Renal pelvis (tissue), 12 donors: ENCODE measurements at places on chromosomes 5 and 9.
A peak's percentile ranks its signal among the peaks of the same experiment; 100 is the strongest.

GRCh38 chr5:143644727-143645126 is 167.2 kb upstream of the HMHB1 start:
- DNase-seq, result no peak

GRCh38 chr9:19992556-19992955 is 203.7 kb upstream of the SLC24A2 start:
- DNase-seq, result no peak

- no peak for DNase-seq
Observed at GRCh38 chr5:57493034-57493433, 10.4 kb upstream of the ACTBL2 start.

DNA sequence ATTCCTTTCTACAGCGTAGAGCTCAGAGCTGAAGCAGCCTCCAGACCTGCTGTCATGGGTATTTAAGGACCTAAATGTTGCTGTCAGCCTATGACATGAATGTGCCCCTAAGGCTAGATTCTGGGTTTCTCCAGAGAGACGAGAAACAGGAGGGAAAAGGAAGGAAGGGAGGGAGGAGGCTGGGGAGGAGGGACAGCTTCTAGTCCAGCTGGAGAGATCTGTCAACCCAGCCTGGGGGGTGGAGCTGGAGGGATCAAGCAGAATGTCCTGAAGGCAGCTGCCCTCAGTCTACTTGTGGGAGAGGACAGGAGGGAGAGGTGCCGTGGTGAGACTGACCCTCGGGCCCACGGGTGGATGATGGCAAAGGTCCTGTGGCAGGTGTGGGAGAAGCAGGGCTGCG is 1.1 kb upstream of the DBH start:
- DNase-seq, result peak; percentile 33

GRCh38 chr9:113872485-113873143 is 3.5 kb upstream of the ZNF618 start:
- DNase-seq, result no peak

DNA sequence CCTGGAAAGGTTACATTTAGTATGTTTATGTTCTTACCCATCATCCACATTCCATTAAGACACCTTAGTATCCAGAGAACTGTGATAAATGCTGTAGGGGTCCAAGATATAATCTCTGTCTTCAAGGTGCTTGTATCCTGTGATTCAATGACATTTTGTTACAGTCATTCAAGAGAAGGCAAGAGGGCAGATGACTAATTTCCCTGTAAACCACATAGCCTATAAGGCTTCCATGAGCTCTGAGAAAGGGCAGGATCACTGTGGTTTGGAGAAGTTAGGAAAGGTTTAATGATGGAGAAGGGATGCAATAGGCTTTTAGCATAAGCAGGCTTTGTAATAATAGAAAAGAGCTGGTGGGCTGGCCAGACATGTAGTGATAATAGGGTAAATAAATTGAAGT is 40.0 kb downstream of the PAPPA start:
- DNase-seq, result no peak

DNA sequence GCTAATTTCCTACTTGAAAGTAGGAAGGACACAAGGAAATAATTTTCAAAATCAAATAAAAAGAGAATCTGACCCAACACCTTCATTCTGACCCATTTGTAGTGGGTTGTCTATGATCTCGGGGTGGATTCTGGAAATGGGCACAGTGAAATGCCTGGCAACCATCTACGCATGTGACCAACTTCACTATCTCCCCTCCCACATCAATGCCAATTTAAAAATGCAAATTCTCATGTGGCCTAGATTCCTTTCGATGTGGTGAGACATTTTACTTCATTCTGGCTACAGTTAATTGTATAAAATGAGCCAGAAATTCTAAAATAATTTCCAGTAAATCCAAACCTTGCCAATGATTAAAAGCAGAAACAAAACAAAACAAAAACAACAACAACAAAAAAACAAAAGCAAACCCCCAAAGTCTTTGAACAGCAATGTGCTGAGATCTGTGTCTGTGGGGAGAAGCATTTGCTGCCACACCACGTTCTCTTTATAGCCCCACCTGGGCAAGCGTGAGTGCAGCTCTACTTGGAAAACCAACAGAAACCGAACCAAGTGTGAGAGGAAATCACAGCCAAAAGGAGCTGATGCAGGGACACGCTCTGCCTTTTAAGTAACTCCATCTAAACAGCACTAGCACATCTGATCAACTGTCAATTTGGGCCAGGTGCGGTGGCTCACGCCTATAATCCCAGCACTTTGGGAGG is 59.0 kb downstream of the USP20 start:
- no peak for DNase-seq

DNA sequence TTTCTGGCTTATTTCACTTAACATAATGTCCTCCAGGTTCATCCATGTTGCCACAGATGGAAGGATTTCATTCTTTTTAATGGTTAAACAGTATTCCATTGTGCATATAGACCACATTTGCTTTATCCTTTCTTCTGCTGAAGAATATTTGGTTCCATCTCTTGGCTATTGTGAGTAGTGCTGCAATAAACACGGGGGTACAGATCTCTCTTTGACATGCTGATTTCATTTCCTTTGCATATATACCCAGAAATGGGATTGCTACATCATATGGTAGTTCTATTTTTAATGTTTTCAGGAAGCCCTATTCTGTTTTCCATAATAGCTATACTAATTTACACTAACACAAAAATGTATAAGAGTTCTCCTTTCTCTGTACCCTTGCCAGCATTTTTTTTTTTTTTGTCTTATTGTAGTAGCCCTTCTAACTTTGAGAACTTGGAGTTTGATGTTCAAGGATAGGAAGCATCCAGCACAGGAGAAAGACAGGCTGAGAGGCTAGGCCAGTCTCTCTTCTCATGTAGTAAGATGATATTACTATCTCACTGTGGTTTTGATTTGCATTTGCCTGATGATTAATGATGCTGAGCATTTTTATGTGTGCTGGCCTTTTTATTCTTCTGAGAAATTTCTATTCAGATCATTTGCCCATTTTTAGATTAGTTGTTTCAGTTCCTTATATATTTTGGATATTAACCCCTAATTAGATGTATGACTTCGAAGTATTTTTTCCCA is 592.2 kb upstream of the ZNF608 start:
- DNase-seq, result no peak

DNA sequence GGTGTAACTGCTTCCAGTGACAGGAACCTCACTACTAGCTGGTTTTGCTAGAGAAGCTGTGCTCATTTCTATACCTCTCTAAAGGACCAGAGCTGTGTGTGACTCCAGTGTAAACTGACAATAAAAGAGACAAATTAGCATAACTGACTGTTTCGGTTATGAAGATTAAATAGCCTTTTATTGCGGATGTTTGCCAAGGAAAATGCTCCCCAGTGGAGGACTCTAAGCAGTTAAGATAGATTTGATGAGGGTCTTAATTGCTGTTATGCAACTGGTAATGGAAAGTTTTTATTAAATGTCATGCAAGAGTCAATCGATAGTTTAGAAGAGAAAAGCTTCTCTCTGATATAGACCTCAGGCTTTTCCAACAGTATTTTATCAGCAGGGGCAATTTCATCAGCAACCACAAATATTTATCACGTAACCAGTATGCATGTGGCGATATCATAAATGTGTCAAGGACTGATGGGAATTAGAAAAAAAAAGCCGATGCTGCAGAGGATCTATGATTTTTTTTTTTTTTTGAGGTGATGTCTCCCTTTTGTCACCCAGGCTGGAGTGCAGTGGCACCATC is 275.2 kb upstream of the DMAC1 start:
- DNase-seq, result no peak

DNA sequence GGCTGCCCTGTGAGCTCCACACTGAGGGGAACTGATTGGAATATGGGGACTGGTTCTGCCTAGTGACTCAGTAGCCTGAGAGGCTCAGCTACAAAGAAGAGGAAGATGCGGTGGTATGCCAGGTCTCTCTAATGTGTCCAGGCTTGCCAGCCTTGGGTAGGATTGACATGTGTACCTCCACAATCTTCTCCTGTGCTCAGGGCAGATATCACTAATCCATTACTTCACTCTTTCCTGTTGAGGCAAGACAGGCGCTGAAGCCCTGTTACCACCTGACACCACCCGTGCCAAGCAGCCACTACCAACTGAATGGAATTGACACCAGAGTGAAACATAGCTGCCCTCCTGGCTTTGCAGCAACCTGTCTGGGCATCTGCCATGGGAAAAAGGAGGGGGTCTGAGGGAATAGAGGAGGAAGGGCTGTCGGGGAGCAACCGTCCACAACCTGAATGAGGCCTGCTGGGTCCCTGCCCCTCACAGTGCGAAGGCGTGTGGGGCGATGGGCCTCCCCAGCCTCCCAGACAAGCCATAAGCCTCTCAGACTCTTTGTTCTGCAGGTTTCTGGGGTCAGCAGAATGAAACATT is 114.7 kb upstream of the CXCL14 start:
- no peak for DNase-seq

GRCh38 chr5:113446358-113446927 is 11.7 kb upstream of the TSSK1B start:
- no peak for DNase-seq

GRCh38 chr9:128913995-128914772 is 6.6 kb upstream of the PHYHD1 start:
- no peak for DNase-seq

- DNase-seq, result no peak
Observed at GRCh38 chr9:73133022-73133651, 18.5 kb upstream of the ANXA1 start.

DNA sequence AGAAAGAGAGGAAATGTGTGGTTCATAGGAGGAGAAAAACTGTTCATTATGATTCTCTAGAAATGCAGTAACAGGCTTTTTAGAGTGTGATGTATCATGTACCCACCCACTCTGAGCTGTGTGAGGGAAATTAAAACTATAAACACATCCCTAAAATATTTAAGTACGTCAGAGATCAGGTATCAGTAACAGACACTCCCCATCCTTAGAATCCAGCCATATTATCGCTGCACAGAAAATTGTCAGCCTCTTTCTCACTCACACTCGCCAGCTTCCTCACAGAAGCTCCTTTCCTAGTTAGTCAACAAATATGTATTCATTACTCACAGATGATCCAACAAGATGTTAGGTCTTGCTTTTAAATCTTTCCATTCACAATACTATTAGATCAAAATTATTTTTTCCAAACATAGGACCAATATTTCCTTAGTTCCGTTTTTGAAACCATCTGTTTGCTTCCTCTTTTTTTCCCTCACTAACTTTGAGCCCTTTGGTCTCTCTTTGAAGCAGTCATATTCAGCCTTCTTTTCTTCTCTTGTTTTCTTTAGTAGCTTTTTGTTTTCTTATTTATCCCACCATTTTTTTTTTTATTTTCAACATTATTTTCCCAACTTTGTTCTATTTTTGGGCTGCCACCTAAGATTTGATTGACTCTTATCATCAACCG is 13.6 kb upstream of the MAST4 start:
- no peak for DNase-seq

- no peak for DNase-seq
Observed at GRCh38 chr5:64925123-64925522, 156.4 kb downstream of the CWC27 start.

- DNase-seq, result no peak
Observed at GRCh38 chr5:76025069-76025468, 58.1 kb upstream of the SV2C start.

DNA sequence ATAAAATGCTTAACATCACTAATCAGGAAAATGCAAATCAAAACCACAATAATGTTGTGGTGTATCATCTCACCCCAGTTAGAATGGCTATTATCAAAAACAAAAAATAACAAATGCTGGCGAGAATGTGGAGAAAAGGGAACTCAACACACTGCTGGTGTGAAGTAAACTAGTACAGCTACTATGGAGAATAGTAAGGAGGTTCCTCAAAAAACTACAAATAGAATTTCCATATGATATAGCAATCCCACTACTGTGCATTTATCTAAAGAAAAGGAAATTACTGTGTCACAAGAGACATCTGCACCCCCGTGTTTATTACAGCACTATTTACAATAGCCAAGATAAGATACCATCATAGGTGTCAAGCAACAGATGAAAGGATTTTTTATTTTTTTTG is 214.5 kb upstream of the RASA1 start:
- DNase-seq, result no peak

GRCh38 chr5:132182359-132183040 is 45.2 kb downstream of the P4HA2 start:
- no peak for DNase-seq

DNA sequence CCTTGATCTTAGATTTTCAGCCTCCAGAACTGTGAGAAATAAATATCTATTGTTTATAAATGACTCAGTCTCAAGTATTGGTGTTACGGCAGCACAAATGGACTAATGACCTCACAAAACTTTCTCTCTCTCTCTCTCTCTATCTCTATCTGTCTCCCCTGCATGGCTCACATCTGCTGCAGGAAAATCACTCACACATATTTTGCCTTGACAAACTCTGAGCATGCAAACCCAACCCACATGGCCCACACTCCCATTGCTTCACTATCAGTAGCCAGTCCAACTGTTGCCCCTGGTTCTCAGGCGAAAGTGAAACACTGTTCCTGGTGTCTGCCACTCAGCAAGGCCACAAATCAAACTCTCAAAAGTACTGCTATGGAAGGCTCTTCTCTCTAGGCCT is 66.4 kb upstream of the PIK3R1 start:
- no peak for DNase-seq

DNA sequence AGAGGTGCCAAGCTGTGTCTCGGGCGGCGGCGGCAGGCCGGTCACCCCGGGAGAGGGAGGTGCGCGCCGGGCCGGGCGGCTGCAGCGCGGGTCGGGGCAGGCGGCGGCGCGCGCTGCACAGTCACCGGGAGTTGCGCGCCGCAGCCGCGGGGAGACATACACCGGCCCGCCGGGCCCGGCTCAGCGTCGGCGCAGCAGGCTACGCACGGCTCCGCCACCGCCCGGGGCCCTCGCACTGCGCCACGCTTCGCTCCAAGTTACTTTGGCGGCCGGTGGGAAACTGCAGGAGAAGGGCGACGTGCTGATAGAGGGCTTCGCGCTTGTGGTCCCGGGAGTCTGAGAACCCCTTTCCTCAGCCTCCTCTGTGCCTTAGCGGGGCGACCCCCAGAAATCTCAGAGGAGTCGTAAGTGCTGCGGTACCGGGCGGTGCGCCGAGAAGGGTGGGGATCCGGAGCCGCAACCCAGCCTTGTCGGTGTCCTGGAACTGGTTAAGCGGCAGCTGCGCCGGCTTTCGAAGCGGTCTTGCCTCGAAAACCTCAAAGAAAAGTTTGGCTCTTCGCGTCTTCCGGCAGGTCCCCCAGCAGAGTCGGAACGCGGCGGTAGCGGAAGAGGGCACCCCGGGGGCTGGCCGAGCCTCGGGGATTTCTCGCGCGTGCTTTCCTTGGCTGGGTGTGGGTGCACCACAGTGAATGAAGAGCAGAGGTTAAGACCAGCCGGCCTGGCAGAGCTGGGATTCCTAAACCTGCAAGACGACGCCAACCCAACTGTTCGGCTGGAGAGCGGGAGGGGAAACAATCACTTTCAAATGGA is at the start of gene EFNA5:
EFNA5 (minus strand) TSS at position 6 of the 810 bp plus-strand sequence.
- DNase-seq, result peak; percentile 43

GRCh38 chr5:154647114-154647760 is 107.9 kb upstream of the LARP1 start:
- DNase-seq, result no peak

- DNase-seq, result no peak
Observed at GRCh38 chr9:34267660-34268059, 61.4 kb downstream of the KIF24 start.

DNA sequence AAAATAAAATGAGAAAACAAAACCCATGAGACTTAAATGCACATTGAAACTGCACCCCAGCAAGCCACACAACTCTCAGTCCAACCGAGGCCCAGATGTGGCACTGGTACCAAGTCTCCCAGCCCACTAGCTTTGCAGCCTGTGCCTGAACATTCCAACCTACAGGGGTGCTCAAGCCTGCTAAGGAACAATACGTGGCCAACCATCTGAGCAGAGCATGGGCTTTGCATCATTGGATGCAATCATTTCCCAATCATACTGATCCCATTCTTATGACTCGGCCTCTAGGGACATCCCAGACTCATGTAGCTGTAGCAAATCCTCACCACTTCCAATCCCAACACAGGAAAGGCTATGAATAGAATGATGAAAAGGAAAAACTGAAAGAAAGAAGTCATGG is 297.2 kb downstream of the SPOCK1 start:
- no peak for DNase-seq
